Body of pancreas (tissue), 4 donors: ENCODE measurements at places on chromosomes 2 and 18.
A peak's percentile ranks its signal among the peaks of the same experiment; 100 is the strongest.

DNA sequence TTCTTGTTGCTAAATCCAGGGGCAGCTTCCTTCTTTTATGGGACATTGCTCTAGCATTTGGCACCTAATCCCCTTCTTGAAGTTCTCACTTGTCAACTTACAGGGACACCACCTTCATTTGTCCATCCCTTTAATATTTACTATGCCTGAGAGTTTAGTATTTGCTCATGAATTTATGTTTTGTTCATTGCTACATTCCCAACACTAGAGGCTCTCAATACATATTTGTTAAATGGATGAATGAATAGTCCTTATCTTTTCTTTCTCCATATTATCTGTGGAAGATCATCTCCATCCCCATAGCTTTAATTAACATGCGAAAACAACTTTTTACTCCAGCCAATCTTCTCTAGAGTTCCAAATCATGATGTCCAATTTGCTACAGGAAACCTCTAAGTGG, 5.4 kb downstream of the CWC22 start:
- H3K4me1 ChIP-seq, result peaks cover 14% of the 10 kb centered on the region
- no peaks in the 10 kb centered on the region for H3K27me3 ChIP-seq
- H3K4me3 ChIP-seq, result no peak overlapping the region
- H3K36me3 ChIP-seq, result no peaks in the 10 kb centered on the region
- no peak for DNase-seq

DNA sequence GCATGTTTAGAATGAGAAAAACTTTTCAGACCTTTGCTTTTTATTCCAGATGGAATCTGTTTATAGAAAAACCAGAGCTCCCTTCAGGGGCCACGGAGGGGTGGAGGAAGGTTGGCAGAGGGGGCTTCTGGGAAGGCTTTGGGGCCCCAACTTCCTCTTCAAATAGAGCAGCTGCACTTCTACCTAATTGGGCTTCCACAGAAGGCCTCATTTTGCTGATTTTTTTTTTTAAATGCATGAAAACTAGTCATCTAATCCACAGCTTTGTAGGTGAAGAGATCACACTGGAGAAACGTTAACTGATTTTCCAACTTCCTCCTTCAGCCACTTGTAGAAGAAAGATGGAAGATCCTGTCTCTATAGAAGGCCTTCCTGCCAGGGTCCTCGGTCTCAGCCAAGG, 181.8 kb downstream of the BCL11A start:
- H3K27me3 ChIP-seq, result no peaks in the 10 kb centered on the region
- H3K4me3 ChIP-seq, result no peak overlapping the region
- H3K4me1 ChIP-seq, result no peaks in the 10 kb centered on the region
- DNase-seq, result no peak

DNA sequence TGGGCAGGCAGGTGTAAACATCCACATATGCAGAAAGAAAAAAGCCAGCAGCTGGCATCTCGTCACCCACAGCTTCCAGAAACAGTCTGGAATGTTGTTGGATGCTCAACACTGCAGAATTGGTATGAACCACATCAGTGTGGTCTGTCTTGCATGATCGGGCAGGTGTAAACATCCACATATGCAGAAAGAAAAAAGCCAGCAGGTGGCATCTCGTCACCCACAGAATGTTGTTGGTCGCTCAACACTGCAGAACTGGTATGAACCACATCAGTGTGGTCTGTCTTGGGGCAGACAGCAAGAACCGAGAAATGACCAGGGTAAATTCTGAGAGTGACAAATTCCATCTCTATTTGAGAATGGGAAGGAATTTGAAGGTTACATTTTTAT, 39.6 kb downstream of the DOCK10 start:
- H3K27ac ChIP-seq, result no peak overlapping the region
- no peaks in the 10 kb centered on the region for H3K4me1 ChIP-seq
- DNase-seq, result no peak
- H3K27me3 ChIP-seq, result no peaks in the 10 kb centered on the region

DNA sequence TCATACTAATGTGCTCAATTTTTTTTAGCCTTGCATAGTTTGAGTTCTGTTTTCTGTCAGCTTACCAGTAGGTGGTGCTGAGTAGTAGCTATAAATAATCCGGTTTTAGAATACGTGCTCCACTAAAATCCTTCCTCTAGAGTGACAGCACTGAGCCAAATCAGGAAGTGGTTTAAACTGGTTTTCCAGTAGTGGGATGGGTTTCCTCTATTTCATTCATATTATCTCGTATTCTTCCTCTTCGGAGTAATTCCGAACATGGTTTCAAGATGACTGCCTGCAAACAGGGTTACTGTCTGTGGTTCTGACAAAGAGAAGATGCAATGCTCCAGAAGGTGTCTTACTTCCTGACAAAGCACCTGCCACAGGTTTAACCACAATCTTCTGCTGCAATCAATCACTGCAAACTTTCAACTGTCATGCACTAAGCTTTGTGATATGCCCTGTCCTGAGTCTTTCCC, 496.9 kb upstream of the VRK2 start:
- no peak overlapping the region for H3K4me3 ChIP-seq
- no peaks in the 10 kb centered on the region for H3K36me3 ChIP-seq
- no peaks in the 10 kb centered on the region for H3K4me1 ChIP-seq
- no peak for DNase-seq

GRCh38 chr2:36013064-36013463, 342.5 kb upstream of the CRIM1 start:
- no peak overlapping the region for H3K4me3 ChIP-seq
- H3K4me1 ChIP-seq, result no peaks in the 10 kb centered on the region
- no peaks in the 10 kb centered on the region for H3K36me3 ChIP-seq
- no peak for DNase-seq
- no peaks in the 10 kb centered on the region for H3K27me3 ChIP-seq
- no peak overlapping the region for H3K27ac ChIP-seq

DNA sequence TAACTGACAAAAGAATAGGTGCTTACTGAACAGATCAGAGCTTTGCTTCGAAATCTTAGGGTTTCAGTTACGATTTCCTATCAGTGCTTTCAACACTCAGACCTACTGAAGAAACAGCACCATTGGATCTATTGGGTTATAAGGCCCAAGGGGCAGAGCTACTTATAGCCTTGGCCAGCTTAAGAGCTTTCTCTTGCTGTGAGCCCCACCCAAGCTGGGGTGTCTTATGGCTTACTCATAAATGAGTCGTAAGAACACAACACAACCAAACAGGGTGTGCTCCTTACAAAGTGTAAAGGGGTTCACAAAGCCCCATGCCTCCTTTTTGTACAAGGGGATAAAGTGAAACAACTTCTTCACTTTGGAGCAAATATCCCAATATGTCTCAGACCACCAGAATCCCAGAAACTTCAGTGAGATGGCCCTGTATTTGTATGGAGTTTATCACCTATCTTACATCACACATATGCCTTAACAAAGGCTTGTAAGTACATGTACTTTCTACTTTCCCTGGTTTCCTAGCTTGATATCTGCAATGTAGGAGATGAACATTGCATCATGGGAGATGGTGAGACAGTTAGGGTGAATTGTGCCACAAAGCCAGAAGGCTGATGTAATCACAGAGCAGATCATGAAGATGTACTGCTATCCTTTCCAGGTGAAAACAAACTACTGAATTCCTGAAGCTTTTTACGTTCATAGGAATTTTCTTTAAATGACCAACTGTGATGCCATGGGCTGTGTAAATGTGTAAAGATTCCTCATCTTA, 115.5 kb upstream of the GLI2 start:
- DNase-seq, result no peak
- no peak overlapping the region for H3K4me3 ChIP-seq
- H3K36me3 ChIP-seq, result no peaks in the 10 kb centered on the region
- H3K27me3 ChIP-seq, result no peaks in the 10 kb centered on the region
- H3K4me1 ChIP-seq, result peaks cover 2% of the 10 kb centered on the region
- peak overlapping the region; percentile 31 for H3K27ac ChIP-seq

DNA sequence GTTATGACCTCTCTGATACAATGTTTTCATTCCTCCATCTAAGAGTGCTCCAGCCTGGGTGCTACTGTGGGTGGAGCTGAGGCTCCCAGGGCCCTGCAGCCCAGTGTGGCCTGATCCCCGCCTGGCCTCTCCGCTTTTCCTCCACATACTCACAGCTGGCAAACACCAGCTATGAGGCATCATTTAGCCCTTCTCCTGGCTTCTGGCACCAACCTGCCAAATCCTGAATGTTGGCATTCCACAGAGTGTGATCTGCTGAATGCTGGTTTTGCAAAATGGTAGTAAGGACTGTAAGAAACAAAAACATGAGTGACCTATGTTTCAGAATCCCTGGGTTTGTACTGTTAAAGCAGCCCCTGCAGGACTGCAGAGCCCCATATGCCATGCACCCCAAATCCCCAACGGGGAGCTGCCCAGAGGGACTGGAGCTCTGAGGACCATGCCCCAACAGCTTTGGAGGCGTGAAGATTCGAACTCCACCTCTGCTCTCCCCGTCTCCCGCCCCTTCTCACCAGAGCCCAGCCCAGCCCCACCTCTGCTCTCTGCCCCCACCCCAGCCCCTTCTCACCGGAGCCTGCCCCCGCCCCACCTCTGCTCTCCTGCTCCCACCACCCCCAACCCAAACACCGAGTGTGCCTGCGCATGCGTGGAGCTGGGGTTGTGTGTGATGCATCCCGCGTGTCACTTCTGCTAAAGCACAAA, 4.2 kb downstream of the SLC66A2 start:
- H3K36me3 ChIP-seq, result peaks cover 6% of the 10 kb centered on the region
- no peak for DNase-seq
- H3K4me3 ChIP-seq, result no peak overlapping the region

GRCh38 chr18:11818486-11819203, 32.6 kb upstream of the CHMP1B start:
- DNase-seq, result no peak
- H3K27ac ChIP-seq, result no peak overlapping the region
- no peaks in the 10 kb centered on the region for H3K27me3 ChIP-seq

DNA sequence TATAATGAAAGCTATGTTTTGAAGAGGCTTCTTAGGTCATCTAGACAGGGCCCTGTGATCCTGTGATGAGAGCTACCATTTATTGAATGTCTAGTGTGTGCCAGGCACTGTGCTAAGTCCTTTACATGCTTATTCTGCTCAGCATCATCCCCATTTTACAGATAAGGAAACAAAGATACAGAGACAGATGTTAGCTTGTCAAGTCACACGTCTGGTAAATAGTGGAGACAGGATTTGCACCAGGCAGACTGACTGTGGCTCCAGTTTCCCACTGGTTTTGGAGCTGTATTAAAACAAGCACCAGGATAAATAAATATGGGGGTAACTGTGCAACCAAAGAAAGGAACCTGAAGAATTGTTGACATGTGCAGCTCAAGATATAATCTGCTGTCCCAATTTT, 19.2 kb upstream of the EML6 start:
- H3K36me3 ChIP-seq, result no peaks in the 10 kb centered on the region
- H3K27me3 ChIP-seq, result no peaks in the 10 kb centered on the region
- no peak for DNase-seq
- peaks cover 7% of the 10 kb centered on the region for H3K4me1 ChIP-seq
- H3K27ac ChIP-seq, result no peak overlapping the region

DNA sequence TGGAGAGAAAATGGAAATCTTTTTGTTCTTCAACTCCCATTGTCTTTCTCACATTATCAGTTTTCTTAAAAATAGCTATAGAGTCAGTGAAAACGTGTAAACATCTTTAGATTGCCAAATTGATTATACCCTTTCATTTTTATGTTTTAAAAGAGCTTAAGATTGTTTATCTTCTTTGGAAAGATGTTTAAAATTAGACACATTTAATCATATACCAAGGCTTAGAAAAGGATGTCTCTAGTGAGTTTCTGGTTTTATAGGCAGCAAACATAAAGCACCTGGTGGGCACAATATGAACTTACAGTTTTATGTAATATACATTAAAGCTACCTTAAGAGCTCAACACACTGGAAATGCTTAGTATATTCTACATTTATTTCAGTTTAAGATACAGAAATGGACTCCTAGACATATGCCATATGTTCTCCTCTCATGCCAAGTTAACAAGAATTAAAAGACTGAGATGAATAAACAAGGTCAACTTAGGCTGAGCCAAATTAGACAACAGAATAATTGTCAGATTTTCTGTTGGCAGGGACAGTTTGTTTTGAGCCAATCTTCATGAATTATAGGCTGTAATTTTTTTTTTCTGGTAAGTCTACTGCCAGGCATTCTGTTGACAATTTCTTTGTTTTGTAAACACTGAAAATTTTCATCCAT, 112.7 kb downstream of the OTX1 start:
- no peak overlapping the region for H3K4me3 ChIP-seq
- no peak overlapping the region for H3K27ac ChIP-seq
- H3K4me1 ChIP-seq, result no peaks in the 10 kb centered on the region
- DNase-seq, result no peak

DNA sequence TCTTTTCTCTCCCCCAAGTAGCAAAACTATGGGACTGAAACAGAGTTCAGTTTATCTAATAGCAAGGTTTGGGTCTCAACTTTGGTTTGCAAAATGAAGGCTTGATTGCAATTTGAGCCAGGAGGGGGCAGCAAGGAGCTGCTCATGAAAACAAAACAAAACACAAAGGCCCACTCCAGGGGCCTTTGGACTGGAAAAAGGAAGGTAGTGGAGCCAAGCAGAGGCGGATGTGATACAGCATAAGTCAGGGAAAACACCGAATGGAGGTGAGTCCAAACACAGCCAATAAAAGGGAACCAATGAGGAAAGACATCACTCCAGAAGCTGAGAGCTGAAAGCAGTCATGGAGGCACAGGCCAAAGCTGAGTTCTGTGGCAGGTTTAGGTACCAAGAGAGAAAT, 799.7 kb upstream of the ACVR2A start:
- H3K36me3 ChIP-seq, result no peaks in the 10 kb centered on the region
- no peaks in the 10 kb centered on the region for H3K27me3 ChIP-seq
